OCI-LY7 (cell line): ENCODE measurements at places on chromosomes 4 and X. TPM values are rescaled to one million over a fixed set of nuclear protein-coding genes. Genes with fewer than 3 reads are reported as not detected.

The SORBS2 gene
- 43.5 and 46.7 TPM in 2 replicates for total RNA-seq

GRCh38 chr4:90165883-90166282 lies 38.7 kb downstream of the CCSER1 start:
- DNase-seq, result no peak

DNA sequence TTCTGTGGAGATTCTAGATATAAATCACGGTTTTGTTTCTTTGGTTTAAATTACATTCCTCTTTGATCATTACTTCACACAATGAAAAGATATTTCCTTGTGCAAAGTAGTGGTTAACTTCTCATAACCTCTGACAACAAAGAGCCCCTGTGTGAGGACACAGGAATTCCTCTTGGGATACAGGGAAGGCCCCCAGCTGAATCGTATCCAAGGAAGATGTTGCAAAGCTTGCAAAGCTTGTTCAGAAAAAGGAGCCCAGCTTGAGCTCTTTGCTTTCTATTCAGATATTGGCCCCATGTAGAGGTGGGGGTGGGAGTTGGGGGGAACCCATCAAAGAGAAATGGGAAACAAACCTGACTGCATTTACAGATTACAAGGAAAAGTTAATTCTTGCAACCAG lies 145.7 kb downstream of the RELL1 start:
- DNase-seq, result no peak

- no peak for DNase-seq
Measured at GRCh38 chr4:4655901-4656300, 114.1 kb upstream of the STX18 start.

The HSFX2 gene
- not detected in 2 replicates for total RNA-seq

The MND1 gene
- total RNA-seq, result 101 and 122 TPM in 2 replicates

DNA sequence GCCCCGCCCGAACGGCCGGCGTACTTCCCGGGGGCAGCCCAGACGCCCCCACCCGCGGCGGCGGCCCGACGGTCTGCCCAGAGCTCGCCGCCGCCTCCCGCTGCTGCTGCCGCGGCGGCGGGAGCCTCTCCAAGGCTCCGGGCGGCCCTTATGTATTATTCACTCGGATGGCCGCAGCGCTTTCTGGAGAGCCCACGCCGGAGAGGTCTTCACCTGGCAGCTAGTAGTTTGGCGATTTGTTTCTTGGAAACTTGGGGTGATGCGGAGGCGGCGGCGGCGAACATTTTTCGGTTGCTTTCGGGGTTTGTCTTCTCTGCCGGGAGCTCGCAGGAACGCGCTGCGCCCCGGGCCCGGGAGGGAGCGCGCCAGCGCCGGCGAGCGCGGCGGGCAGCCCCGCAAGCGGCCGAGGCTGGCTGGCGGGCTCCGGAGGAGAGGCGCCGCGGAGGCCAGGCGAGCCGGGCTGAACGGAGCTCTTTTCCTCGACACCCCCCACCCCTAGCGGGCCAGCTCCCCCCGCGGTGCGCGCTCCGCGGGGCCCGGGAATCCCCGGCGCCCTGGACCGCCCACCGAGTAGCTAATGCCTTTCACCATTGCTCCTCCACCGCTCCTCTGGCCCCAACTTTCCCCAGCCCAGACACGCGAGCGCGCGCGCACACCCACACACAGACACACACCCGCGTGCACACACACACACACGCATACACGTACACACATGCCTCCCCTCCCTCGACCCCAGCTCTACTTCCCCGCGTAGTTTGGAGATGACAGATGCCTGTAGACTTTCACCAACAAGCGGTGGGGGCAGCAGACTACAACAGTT lies 113.5 kb downstream of the DHX15 start:
- no peak for DNase-seq

The BBS12 gene
- total RNA-seq, result 1.9 and 3.2 TPM in 2 replicates

DNA sequence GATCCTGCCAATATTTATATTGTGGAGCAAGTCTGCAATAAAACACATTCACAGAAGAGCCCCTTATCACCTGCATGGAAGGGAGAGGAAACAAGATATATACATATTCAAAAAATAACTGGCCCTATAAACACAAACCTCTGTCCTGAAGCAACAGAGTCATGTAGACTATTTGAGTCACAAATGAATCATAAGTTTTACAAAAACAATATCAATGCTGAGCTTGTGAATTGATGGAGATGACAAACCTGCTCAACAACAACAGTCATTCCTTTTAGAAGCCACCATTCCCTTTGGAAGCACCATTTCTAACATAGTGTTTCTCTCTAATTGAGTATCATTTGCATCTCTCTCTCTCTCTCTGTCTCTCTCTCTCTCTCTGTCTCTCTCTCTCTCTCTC lies 313.9 kb downstream of the MID1IP1 start:
- no peak for DNase-seq

- no peak for DNase-seq
Measured at GRCh38 chr4:145808848-145809512, 129.0 kb downstream of the C4orf51 start.

The BRS3 gene
- total RNA-seq, result not detected in 2 replicates

The PPBP gene
- not detected in 2 replicates for total RNA-seq

DNA sequence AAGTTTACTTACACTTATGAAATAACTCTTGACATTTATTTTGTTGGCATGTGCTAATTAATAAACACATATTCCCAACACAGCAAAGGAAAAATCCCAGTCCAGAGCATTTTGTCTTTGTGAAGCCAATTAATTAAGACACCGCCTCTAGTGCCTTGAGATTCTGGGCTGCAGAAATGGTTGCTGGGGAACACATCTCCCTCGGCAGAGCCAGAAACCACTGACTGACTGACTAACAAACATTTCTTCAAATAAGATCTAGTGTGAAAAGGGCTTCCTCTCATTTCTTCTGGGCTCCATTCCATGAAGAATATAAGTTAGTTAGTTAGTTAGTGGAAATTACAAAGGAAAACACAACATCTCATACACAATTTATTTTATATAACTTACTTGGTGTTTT lies 28.4 kb upstream of the NAP1L5 start:
- DNase-seq, result no peak

GRCh38 chr4:130338851-130339250 lies 1242.9 kb downstream of the C4orf33 start:
- no peak for DNase-seq

The NALF2 gene
- total RNA-seq, result 7.7 TPM in 2 replicates

GRCh38 chrX:109533005-109533404 lies 3.6 kb upstream of the NXT2 start:
- peak; percentile 64 for DNase-seq
